HFFc6 (cell line): ENCODE measurements at places on chromosomes 3 and 15. TPM values are rescaled to one million over a fixed set of nuclear protein-coding genes. Genes with fewer than 3 reads are reported as not detected.

GRCh38 chr3:98012979-98013378 is 22.1 kb downstream of the GABRR3 start:
- DNase-seq = peak; percentile 1

- DNase-seq = no peak
Observed at GRCh38 chr3:10438902-10439610, 66.3 kb downstream of the ATP2B2 start.

ARPP21 gene
- not detected in 3 replicates for total RNA-seq

- no peak for DNase-seq
Observed at GRCh38 chr15:100252359-100252758, 89.4 kb downstream of the ADAMTS17 start.

DNA sequence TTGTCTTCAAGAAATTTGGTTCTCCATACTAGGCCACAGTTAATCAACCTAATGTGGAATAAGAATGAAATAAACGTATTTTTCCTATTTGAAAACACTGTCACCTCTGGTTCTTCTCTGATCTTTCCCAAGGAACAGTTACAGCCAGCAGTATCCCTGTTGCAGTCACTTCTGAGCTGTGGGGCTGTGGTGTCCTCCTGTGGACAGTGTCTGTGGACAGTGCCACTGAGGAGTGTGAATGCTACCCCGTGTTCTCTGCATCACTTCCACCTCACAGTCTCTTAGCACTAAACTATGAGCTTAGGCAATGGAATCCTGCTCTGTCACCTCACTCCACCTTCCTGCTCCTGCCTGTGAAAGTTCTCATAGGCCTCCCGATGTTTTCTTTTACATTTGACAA is 817.5 kb downstream of the VGLL3 start:
- DNase-seq = no peak

PLSCR2 gene
- not detected in 2 replicates for total RNA-seq

GRCh38 chr3:129961141-129961541 is 13.4 kb upstream of the TRH start:
- DNase-seq = no peak

GRCh38 chr3:27577504-27577903 is 93.3 kb upstream of the SLC4A7 start:
- no peak for DNase-seq

GRCh38 chr3:8524249-8524648 is 22.6 kb downstream of the LMCD1 start:
- no peak for DNase-seq

GRCh38 chr3:64998317-64998716 is 310.5 kb upstream of the ADAMTS9 start:
- DNase-seq = no peak

- no peak for DNase-seq
Observed at GRCh38 chr3:172148702-172149565, 109.6 kb downstream of the FNDC3B start.

GRCh38 chr3:38757721-38758120 is 58.3 kb downstream of the SCN10A start:
- DNase-seq = no peak

DNA sequence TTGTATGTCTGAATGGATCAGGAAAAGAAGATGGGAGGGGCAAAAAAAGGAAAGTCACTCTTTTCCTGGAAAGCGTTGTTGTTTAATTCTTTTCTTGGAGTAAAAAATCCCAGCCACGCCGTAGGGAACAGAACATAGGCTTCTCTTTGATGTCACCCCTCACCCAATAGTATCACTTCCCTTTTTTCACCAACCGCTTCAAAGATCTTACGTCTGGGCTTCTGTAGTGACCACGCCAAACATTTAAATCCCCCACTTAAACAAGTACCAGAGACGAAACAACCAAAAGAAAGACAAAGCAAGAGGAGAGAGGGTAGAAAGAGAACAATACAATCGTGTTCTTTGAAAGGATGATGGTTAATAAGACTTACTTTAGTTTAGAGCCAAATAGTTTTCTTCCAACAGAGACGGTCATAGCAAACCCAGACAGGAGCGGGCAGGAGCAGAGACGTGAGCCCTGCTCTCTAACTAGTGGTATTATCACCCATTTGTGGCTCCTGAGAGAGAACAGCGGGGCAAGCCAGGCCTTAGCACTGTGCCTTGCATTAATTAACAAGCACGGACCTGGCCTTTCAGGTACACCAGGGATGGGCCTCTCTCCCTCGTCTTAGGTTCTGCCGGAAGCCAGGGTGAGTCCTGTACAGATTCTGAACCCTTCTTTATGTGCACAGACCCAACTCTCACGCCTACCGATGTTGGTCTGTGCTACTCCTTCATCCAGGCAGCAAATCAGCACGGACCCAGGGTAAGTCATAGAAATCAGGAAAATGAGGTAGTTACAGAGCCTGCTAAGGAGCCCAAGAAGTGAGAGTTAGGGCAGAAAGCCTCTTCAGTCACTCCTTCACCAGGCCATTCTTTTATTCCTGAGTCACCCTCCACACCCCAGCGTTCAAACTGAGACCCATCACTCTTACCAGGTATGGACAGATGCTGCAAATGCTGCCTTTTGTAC is 28.2 kb upstream of the BCL6 start:
- no peak for DNase-seq
